ENCODE measurements at places on chromosomes 2 and 18. TPM values are rescaled to one million over a fixed set of nuclear protein-coding genes. Genes with fewer than 3 reads are reported as not detected.

Gene BUB1
- total RNA-seq: 9.0 TPM

Gene NCKAP1
- 262 TPM for total RNA-seq

GRCh38 chr18:47151439-47151838 is 1.1 kb upstream of the HDHD2 start:
- H3K4me1 ChIP-seq: peaks cover 15% of the 10 kb centered on the region
- no peaks in the 10 kb centered on the region for H3K27me3 ChIP-seq
- peak overlapping the region; percentile 75 for H3K4me3 ChIP-seq
- DNase-seq: no peak
- peak overlapping the region; percentile 90 for H3K27ac ChIP-seq
- H3K36me3 ChIP-seq: no peaks in the 10 kb centered on the region

GRCh38 chr18:57915248-57915647 is 112.1 kb upstream of the ATP8B1 start:
- peaks cover 10% of the 10 kb centered on the region for H3K4me1 ChIP-seq
- no peak overlapping the region for H3K4me3 ChIP-seq
- no peak for DNase-seq
- H3K27ac ChIP-seq: peak overlapping the region; percentile 57
- no peaks in the 10 kb centered on the region for H3K36me3 ChIP-seq

DNA sequence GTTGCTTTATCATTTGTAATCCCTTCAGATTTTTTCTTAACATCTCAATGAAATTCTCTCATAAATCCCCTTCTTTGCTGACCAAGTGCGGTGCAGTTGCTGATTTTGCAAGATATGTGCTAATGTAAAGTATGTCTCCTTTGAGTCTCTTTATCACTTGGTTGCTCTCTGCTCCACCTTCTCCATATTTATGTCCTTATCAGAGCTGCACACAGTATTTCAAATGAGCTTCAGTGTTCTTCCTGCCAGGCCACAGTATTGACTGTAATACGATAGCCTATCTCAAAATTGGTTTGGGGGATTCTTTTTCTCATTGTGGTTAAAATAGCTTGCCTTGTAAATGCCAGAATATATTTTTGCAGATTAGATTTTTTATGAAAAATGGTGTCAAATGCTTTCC is 32.2 kb downstream of the MAIP1 start:
- no peak overlapping the region for H3K4me3 ChIP-seq
- no peaks in the 10 kb centered on the region for H3K27me3 ChIP-seq
- H3K4me1 ChIP-seq: no peaks in the 10 kb centered on the region
- no peaks in the 10 kb centered on the region for H3K36me3 ChIP-seq

Measured in stomach (tissue), 19 donors.